WTC11 (cell line): ENCODE measurements at places on chromosomes 3 and 15.

GRCh38 chr3:2810723-2811122, 299.5 kb downstream of the IL5RA start:
- DNase-seq, result no peak

- no peak for DNase-seq
Measured at GRCh38 chr15:79779746-79780145, 117.1 kb downstream of the MTHFS start.

DNA sequence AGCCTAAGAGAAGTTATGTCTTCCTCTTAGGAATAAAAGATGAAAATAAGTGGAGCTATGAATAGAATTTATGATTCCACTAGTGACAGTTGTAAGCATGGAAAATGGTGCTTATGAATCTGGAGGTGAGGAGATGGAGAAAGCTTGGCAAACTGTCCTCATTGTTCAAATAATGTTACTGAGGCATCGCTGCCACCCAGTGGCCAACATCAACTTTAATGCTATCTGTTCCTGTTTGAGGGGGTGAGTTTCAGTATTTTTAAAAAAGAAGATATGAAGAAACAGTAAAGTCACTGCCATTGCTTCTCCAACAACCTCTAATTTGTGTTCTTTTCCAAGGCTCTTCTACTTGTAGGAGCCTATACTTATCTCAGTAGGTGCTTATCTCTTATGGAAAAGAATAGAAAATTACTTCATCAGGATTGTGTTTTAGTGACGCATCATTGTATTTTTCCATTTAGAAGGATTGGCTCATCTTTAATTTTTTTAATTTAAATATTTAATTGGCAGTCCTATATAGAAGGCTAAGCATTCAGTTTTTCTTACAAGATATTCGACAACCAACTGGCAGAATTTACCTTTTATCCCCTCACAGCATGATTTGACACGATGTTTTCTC, 260.4 kb upstream of the P2RY1 start:
- peak; percentile 47 for DNase-seq

DNA sequence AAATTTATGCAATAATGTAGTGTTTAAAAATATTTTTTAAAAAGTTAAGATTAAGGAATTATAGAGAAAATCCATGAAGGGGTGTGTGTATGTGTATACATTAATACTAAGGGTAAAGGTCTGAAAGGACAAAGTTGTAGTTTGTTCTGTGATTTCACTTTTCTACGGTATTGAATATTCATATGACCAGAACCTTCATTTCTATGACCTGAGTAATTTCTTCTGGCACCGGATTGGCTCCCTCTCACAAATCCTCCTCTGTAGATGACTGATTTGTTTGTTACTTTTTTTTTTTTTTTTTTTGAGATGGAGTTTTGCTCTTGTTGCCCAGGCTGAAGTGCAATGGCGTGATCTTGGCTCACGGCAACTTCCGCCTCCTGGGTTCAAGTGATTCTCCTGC, 20.9 kb downstream of the GMPS start:
- DNase-seq, result no peak

DNA sequence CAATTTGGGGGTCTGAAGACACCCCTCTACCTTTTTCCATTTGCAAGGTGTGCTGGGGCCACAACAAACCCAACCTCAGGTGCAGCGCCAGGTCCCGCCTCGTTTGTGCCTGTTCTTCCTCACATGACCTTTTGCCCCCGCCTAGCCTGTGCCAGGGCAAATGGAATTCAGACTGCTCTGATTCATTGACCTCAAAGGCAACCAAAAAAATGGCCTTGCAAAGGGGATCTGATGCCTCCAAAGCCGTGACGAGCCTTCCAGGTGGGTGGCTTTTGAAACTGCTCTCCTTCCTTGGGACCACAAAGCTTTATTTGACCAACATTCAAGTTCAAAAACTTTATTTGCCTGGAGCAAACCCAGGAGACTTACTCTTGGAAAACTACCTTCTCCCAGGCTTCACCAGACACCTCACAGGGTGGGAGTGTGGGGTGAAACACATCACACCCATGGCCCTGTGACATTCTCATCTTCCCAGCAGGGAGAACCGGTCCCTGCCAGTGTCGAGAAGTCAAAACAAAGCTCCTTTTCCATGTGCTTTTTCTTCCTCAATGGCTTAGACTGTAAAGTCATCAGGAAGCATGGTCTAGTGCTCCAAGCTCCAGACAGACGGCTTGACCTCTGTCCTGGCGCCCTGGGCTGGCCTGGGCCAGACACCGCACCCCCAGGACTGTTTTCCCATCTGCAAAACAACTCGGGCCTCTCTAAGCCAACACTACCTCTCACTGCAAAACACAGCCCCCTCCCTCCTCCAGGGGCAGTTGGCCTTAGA, 103.9 kb upstream of the HES1 start:
- DNase-seq, result no peak

GRCh38 chr3:119669906-119670570, 7.2 kb downstream of the COX17 start:
- DNase-seq, result no peak

DNA sequence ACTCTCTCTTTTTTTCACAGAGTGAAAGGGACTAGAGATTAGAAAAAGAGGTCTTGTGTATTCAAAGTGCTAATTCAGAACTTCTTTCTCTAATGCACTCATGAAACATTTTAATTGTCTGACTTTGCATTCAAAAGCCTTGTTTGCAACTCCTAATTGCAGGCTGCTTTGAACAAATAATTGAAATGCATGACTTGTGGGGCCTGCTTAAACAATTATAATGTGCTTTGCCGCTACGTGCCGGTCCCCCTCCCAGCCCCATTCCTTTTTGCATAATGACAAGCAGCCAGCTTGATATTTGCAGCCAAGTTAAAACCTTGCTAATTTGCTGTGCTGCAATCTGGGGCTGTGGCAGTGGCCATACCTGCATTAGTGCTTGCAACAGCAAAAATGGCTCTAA, 114.5 kb downstream of the FOXB1 start:
- peak; percentile 22 for DNase-seq

- no peak for DNase-seq
Measured at GRCh38 chr3:37308247-37308646, 133.9 kb upstream of the LRRFIP2 start.

DNA sequence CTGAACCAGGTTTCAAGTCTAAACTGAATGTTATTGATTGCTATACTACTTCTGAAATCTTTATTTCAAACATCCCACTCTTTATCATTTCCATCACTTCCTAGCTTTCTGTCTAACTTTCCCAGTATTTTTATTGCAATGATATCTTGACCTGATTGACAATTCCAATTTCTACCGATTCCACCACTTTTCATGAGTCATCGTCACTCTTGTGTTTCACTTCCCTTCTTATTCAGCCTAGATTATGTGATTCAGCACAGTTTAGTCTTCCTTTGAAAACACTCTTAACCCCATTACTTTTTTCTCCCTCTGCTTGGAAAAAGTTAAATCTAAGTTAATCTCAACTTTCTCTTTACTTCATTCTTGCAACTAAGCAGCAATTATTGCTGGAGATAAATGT, 62.6 kb downstream of the SLC7A14 start:
- DNase-seq, result no peak

GRCh38 chr3:196340466-196340865, 2.3 kb upstream of the TM4SF19 start:
- no peak for DNase-seq

DNA sequence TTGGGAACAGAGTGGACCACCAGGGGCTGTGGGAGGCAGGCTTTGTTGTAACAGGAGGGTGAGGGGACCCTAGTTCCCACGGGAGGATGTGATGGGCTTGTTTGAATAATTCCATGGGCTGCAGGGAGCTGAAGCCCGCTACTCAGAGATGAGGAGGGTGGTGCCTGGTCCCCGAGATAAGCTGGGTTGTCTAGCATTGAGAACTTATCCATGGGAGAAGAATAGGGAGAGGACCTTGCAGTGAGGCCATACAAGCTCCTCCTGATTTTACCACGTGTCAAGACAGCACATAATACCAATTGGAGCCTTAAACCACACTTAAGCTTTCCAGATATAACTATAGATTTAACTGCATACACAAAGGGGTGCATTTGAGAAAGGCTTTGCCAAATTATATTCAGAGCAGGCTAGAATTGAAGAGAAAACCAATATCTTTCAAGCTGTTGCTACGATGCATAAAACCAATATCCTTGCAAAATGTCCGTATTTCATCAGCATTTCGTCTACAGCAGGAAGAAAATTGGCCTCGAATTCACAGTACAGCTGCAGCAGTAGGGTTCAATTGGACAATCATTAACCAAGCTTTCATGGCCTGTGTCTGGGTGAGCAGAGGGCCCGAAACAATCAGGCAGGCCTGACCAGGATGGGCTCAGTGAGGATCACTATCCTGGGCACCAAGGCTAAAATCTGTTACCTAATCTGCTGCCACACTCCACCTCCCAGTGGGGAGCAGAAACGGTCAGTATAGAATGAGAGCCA, 500.7 kb downstream of the OCA2 start:
- no peak for DNase-seq

- peak; percentile 63 for DNase-seq
Measured at GRCh38 chr15:74958908-74959585, 2.5 kb upstream of the RPP25 start.

DNA sequence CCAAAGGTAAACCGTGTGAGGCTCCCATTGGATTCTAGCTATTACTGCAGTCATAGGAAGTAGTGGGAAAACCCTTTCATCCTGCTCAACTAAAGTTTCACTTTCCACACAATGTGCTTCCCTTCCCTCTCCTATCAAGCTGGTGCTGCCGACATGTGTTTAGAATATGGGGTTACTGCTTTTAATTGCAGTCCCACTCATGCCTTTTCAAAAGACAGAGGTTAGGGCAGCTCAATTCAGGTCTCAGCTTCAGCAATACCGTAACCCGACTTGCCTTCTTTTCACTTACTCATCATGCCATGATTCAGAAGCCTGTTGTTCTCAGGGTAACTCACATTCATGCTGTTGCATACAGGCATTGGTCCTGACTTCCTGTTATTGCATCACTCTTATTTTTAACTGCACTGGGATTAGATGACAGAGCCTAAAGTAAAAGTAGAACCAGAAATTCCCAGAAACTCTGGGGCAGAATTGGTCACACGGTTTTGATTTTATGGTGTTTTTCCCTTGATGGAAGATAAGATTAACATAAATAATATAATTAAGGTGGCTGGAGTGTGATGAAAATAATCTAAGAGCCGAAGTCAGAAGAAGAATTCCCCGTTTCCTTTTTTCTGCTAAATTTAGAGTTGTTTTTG, 45.7 kb downstream of the C2CD4B start:
- no peak for DNase-seq

DNA sequence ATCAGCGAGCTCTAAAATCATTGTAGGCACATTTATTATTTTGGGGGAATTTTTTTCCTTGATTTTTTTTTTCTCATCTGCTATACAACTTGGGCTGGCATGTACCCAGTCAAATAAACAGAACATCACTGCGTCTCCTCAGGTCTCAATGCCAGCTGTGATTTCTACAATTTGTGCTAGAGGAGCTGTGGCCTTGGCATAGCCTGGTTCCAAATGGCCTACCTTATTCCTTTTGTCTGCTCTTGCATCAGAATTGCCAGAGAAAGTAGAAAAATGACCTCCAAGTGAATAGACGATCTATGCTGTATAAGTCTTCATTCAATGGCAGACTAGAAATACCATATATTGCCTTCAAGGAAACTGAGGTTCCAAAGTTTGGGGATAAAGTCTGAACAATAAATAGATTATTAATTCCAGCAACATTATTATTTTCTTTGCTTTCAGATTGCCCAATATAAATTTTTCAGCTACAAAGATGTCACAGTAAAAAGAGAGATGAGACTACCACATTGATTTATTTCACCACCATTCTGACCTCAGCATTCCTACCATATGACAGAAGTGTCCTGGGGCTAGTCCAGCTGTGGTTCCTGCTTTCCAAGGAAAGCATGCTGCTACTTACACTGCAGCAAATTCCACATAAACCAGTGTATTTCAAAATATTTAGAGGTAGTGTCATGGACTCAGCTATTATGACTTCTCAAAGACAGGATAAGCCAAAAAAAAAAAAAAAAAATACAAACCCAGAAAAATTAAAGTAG, 493.9 kb upstream of the ZNF385D start:
- no peak for DNase-seq

DNA sequence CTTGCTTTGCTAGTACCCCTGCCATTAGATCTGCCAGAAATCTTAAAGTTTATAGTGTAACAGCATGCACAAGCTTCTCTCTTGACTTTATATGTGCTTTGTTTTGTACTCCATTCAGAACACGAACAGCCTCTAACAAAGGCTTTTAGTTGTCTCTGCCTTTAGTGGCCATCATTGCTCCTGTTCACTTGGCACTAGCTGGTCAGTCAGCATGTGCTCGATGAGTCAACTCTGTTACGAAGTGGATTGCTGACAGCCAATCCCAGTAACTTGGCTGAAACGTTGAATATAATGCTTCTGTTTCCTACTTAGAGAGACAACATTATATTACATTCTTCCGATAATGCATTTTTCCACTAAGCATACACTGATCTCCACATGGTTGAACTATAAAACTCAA, 349.2 kb downstream of the NAALADL2 start:
- no peak for DNase-seq

- DNase-seq, result no peak
Measured at GRCh38 chr3:98454929-98455328, 8.1 kb upstream of the OR5K1 start.

DNA sequence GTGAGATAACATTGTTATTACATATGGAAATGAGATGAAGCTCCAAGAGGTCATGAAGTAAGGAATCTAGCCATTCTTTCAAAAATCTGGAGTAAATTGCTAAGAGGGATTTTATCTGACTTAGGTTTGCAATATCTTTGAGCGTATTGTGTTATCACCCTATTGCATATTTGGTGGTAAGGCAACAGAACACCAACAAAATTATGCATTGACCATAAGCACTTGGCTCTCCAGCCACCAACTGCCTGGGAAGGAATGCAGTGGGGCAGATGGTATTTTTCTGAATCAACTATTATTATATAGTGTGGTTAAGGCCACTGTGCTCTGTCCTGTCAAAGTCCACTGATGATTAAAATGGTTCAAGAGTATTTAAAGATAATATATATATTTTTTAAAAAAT, 287.9 kb upstream of the SEMA6D start:
- DNase-seq, result no peak

GRCh38 chr15:62870216-62870615, 172.3 kb upstream of the TPM1 start:
- no peak for DNase-seq

DNA sequence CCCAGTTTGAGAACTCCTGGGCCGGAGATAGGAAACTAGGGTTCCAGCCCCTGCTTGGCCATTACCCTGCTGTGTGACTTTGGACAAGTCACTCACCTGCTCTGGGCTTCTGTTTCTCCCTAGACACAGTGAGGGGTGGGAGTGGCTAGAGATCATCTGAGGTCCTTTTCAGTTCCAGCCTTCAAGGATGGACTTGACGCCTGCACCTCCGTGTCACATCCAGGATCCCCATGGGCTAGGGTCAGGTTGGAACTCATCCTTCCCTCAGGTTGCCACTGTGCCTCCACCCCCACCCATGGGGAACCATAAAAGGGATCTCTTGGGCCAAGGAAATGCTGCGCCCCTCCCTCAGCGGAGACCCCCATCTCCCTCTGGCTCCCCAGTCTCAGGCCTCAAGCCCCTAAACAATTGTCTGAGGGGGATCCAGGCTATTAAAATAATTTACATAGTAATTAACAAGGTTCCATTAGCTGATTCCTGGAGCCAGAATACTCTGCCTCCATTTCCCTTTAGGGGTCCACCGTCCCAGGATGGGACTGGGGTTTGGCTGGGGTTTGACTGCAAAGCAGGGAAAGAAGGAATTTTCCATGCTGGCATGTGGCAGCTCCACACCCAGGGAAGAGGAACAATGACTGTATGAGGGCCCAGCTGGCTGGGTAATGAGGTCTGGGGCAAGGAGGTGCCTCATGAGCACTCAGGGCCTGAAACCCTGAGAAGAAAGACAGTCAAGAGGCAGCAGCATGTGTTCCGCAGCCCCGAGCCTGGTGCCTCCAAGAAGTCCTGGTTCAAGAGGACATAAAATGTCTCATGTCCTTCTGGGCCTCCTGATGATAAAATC, 177.7 kb downstream of the SMAD6 start:
- DNase-seq, result no peak
